GM23248 (cell line): ENCODE measurements at places on chromosomes 1 and 21.

DNA sequence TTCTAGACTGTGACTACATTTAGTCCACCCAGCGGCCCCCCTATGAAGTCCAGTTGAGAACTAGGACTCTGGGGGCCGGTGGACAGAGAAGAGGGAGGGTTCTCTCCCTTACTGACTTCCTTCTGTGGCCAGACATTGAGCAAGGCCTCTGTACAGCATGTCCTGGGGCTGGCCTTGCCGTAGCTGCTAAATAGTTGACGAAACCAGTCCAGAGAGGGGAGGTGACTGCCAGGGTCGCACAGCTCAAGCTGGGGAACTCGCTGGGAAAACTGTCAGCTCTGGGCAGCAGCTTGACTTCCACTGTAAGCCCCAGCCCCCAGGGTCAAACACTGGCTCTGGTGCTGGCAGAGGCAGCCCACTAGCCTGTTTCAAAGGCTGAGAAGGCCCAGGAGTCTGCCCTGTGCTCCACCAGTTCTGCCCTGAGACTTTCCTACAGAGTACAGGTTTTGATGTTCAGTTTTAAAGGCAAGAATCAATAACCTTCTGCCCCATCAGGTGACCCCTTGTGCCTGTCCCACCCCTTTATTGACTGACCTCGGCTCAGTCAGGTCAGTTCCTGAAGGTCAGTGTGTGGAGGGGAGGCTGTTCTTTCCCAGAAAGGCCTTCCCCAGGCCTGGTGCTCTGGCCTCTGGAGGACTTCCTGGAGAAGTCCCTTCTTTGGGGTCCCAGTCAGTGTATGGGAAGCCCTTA is 14.1 kb downstream of the PCSK9 start:
- no peak overlapping the region for H3K27ac ChIP-seq
- DNase-seq, result no peak
- no peak overlapping the region for H3K4me3 ChIP-seq
- no peaks in the 10 kb centered on the region for H3K36me3 ChIP-seq
- H3K27me3 ChIP-seq, result no peaks in the 10 kb centered on the region; the same call in 1 of the 2 replicates

- H3K36me3 ChIP-seq, result no peaks in the 10 kb centered on the region
- DNase-seq, result peak; percentile 95
- H3K4me1 ChIP-seq, result peaks cover 48% of the 10 kb centered on the region
- peak overlapping the region; percentile 53 for H3K27ac ChIP-seq
- H3K4me3 ChIP-seq, result no peak overlapping the region
Observed at GRCh38 chr1:8197493-8198282, 120.2 kb upstream of the SLC45A1 start.

GRCh38 chr1:199463521-199464127 is 563.9 kb upstream of the NR5A2 start:
- DNase-seq, result peak; percentile 67
- H3K36me3 ChIP-seq, result no peaks in the 10 kb centered on the region
- H3K4me3 ChIP-seq, result no peak overlapping the region

- no peaks in the 10 kb centered on the region for H3K36me3 ChIP-seq
- peak; percentile 85 for DNase-seq
- H3K4me1 ChIP-seq, result peaks cover 14% of the 10 kb centered on the region
- H3K27ac ChIP-seq, result no peak overlapping the region
Observed at GRCh38 chr1:185244015-185244747, 72.9 kb downstream of the IVNS1ABP start.

GRCh38 chr1:16378443-16378842 is 11.4 kb downstream of the SZRD1 start:
- H3K4me1 ChIP-seq, result peaks cover 17% of the 10 kb centered on the region
- DNase-seq, result no peak

- H3K4me1 ChIP-seq, result no peaks in the 10 kb centered on the region
- peaks cover 57% of the 10 kb centered on the region for H3K27me3 ChIP-seq
- DNase-seq, result no peak
Observed at GRCh38 chr1:204651843-204652421, 33.6 kb downstream of the LRRN2 start.

GRCh38 chr1:77438236-77438913 is 156.6 kb downstream of the AK5 start:
- H3K4me1 ChIP-seq, result peaks cover 19% of the 10 kb centered on the region
- DNase-seq, result peak; percentile 68
- peak overlapping the region; percentile 60 for H3K27ac ChIP-seq

DNA sequence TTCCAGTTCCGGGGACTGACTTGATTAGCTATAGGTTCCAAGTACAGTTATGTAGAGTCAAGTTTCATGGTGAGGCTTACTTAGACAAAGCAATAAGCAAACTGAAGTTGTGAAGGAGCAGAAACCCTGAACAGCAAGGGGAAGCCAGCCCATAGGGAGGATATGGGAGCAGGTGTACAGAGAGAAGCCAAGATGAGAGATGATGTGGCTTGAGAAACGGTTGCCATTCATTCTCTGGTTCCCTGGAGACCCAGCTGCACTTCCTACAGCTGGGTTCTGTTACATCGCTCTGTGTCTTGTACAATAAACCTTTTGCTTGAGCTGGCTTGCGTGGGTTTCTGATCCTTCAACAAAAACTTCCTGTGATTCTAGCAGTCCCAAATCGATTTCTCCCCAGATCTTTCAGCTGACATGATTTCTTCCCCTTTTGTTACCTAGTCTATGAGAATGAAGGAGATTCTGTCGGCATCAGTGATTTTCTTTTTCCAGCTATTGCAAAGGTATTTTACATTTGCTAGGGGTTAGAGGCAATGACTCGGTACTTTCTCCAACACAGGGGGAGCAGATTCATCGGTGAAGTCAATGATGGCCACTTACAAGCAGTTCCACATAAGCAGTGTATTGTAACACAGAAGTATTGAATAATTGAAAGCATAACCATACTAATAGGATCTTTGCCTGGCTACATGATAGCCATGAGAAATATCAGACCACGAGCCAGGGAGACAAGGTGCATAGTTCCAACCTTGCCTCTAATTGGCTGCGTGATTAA is 67.3 kb downstream of the URB2 start:
- H3K27ac ChIP-seq, result peak overlapping the region; percentile 45
- H3K4me3 ChIP-seq, result no peak overlapping the region
- peaks cover 19% of the 10 kb centered on the region for H3K4me1 ChIP-seq
- no peaks in the 10 kb centered on the region for H3K36me3 ChIP-seq
- H3K27me3 ChIP-seq, result no peaks in the 10 kb centered on the region
- DNase-seq, result peak; percentile 43

GRCh38 chr1:4599521-4599920 is 54.9 kb upstream of the AJAP1 start:
- H3K27me3 ChIP-seq, result no peaks in the 10 kb centered on the region
- no peak overlapping the region for H3K4me3 ChIP-seq
- no peak for DNase-seq
- H3K4me1 ChIP-seq, result no peaks in the 10 kb centered on the region
- no peaks in the 10 kb centered on the region for H3K36me3 ChIP-seq

GRCh38 chr1:29437946-29438345 is 201.6 kb downstream of the PTPRU start:
- H3K36me3 ChIP-seq, result no peaks in the 10 kb centered on the region
- no peak overlapping the region for H3K4me3 ChIP-seq
- peaks cover 32% of the 10 kb centered on the region for H3K27me3 ChIP-seq
- no peaks in the 10 kb centered on the region for H3K4me1 ChIP-seq
- H3K27ac ChIP-seq, result no peak overlapping the region
- DNase-seq, result no peak

DNA sequence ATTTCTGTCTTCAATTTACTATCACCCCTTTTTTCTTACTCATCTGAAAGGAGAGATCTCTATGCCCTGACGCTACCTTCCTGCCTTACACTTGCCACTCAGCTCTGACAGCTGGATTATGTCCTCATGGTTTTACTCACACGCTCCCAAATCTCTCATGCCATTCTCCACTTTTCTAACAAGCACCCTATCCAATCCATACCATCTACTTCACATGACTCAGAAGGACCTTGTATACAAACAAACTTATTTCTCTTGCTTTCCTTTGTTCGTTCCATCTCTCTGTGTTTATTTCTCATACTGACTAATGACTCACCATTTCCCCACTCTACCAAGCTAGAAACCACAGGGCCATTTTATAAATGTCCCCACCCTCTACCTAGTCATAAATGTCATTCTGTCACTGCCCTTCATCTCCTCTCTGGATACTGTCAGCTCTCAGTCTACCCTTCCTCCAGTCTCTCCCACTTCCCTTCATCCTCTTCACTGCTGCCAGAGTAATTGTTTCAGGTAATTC is 87.3 kb downstream of the USP24 start:
- H3K36me3 ChIP-seq, result peaks cover 66% of the 10 kb centered on the region
- no peak overlapping the region for H3K4me3 ChIP-seq
- H3K27me3 ChIP-seq, result no peaks in the 10 kb centered on the region
- H3K4me1 ChIP-seq, result peaks cover 24% of the 10 kb centered on the region

DNA sequence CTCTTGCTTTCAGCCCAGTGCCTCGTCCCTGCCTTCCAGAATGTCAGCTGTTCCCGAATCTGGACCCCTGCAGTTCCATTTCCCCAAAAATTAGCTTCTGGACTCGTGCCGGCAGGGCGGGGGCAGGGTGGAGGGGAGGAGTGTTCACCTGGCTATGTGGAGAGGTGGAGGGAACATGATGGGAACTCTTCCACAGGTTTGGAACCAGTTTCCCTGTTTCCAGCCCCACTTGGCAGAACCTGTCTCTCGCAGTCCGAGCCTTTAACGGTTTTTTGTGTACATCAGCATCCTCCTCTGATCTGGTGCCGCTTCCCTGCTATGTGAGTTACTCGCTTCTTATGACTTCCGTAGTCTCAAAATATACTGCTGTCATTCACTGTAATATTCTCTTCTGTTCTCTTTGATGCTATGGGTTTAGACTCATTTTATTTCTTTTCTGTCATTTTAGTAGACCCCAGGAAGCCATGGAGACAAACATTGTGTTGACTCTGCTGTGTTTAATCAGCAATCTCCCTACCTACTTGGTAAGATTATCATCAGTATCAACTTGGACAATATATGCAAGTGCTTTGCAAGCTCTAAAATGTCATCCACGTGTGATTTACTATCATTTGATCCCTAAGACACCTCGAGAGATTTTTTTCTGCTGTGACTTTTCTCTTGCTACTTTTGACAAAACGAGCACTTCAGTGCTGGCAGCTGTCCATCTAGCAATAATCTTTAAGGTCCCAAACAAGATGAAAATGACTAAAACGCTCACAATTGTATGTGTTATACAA is 33.3 kb upstream of the HNRNPU start:
- no peaks in the 10 kb centered on the region for H3K36me3 ChIP-seq
- H3K4me1 ChIP-seq, result peaks cover 6% of the 10 kb centered on the region; the same call in 1 of the 2 replicates
- H3K27me3 ChIP-seq, result no peaks in the 10 kb centered on the region
- H3K27ac ChIP-seq, result no peak overlapping the region

DNA sequence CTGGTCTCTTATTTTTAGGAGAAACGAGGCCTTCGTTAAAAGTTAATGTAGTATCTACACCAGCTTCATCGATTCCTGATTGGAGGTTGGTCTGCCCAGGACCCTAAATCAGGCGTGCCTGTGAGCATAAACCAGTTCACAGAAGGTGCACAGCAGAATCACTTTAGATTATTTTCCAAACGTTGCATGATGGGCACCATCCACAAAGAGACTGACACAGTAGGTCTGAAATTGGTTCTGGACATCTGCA is 256 bp upstream of the TARBP1 start:
- no peak overlapping the region for H3K27ac ChIP-seq
- H3K27me3 ChIP-seq, result no peaks in the 10 kb centered on the region
- peak overlapping the region; percentile 92 for H3K4me3 ChIP-seq
- DNase-seq, result no peak
- no peaks in the 10 kb centered on the region for H3K36me3 ChIP-seq
